ENCODE measurements at places on chromosomes 12 and 14.

DNA sequence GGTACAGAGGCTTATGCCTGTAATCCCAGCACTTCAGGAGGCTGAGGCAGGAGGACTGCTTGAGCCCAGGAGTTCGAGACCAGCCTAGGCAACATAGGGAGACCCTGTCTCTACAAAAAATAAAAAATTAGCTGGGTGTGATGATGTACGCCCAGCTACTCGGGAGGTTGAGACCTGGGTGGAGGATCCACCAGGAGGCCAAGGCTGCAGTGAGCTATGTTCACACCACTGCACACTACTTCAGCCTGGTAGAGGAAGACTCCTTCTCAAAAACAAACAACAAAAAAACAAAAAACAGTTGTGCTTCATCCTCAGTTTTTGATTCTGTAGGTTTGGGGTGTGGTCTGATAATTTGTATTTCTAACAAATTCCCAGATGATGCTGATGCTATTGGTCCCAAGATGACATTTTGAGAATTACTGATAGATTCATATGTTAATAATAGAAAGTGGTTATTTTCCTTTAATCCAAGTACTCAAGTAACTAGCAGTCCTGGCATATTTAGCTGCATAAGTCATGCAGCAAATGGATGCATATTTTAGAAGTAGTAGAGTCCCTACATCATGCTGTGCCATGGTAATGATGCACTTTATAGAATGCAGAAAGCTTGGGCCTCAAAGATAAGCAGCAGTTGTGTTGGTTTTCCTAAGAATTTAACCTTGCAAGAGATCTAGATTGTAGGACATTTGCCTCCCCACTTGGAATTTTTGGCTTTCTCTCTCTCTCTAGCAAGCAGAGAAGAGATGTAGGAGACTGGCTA, 76.1 kb upstream of the PAWR start:
- DNase-seq = no peak

DNA sequence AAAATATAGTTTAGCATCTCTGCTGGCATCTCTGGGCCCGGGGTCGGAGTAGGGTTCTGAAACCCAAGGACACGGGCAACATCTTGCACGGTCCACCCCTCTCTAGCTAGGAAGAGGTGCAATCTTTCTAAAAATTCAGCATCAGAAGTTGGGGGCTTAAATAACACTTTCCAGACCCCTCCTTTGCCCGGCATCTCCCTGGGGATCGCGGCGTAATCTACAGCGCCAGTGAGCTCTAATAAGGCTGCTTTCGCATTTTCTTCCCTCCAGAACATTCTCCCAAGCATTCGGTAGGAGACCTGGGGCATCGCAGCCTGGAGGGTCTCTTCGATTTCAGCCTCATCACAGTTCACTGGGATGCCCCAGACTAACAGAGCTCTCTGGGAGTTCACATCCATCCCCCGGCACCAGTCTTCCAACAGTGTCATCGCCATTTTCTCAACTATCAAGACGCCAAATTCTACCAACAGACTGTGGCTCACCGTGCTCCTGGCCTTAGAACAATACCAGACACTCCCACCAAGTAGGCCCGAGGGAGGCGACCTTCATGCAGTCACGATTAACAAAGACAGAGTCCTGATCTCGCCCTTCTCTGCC, 880 bp downstream of the PNMA1 start:
- DNase-seq = no peak

- DNase-seq = no peak
Measured at GRCh38 chr12:60197589-60197988, 601.8 kb downstream of the SLC16A7 start.

DNA sequence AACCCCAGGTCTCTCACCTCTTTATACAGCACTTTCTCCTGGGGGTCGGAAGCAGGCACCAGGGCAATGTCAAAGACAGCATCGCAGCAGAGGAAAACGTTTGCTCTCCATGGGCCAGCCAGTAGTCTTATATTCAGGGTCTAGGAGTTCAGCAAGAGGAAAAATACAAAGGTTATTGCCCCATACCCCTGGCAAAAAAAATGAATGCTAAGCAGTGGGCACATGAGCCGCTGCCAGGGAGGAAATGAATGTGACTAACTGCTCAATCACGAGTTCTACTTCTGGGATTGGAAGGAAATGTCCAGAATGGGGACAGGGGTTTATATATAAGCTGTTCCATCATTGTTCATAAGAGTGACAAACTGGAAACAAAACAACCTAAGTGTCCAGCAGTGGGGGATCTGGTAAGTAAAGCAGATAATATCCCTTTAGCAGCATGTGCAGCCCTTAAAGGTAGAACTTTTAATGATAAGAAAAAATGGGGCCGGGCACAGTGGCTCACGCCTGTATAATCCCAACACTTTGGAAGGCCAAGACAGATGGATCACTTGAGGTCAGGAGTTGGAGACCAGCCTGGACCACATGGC, 53.8 kb downstream of the PHETA1 start:
- no peak for DNase-seq

GRCh38 chr14:88614218-88614907, 51.5 kb downstream of the ZC3H14 start:
- no peak for DNase-seq

DNA sequence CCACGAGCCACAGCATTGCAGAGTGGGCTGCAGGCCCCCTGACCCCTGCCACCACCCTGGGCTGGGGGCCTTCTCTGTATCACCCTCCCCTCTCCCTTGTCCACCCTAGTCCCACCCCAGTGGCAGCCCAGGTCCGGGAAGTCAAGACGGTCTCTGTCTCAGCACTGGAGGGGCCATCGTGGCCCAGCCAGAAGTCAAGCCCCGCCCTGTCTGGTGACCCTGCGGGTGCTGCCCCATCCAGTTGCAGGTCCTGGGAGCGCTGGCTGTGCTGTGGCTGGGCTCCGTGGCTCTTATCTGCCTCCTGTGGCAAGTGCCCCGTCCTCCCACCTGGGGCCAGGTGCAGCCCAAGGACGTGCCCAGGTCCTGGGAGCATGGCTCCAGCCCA, 2.7 kb downstream of the PLD4 start:
- DNase-seq = no peak

DNA sequence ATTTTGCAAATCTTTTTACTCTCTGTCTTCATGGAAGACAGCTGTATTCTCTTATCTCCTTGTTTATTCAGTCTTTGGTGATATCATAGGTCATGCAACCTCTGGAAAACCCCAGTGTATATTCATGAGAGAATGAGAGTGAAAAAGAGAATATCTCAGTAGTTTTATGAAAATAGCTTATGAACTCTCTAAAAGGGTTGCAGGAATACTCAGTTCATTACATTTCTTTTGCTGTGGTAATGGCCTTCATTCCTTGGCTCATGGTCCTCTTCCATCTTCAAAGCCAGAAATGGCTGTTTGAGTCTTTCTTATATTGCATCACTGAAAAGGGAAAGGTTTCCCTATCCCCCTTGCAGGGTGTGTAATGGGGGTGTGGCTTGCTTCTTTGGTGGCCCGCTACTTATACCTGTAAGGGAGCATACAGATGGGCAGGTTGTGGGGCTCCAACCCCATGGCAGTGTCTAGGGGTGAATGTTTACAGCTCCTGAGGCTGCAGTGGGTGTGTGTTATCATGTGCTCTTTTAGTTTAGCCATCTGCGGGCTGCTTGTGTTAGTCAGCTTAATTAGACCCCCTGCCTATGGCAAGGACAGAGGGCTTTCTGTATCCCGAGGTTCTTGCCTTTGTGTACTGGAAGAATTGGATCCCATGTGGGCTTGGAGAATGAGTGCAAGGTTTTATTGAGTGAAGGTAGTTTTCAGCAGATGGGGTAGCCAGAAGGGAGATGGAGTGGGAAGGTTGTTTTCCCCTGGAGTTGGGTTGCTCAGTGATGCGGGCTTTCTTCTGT, 150.2 kb downstream of the CCDC91 start:
- DNase-seq = no peak

DNA sequence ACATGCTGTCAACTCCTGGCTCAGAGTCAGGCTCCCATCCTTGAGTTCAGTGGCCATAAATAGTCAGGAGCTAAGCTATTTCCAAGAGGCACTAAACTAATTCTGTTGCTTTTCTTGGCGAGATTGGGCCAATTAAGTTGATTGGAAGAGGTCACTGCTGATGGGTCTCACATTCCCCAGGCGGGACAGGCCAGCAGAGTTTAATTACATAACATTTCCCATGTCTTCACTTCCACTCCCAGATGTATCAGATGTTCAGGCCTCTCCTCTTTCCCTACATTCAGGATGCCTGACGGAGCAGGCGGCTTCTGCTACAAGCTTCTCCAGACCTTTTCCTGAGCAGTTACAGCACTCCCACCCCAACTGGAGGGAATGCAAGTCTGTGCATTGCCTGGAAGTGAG, 5.3 kb downstream of the NTF3 start:
- DNase-seq = no peak

DNA sequence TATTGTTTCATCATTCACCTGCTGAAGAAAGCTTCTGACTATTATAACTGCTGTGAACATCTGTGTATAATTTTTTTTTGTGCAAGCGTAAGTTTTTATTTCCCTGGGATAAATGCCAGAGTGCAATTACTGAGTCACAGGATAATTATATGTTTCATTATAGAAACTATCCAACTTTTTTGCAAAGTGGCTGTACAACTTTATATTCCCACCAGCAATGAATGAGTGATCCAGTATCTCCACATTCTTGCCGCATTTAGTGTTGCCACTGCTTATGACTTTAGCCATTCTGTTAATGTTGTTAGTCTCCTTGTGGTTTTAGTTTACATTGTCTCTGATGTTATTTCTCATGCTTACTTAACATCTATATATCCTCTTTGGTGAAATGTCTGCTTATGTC, 88.1 kb upstream of the CCDC175 start:
- no peak for DNase-seq

- DNase-seq = no peak
Measured at GRCh38 chr12:127885954-127886750, 380.8 kb upstream of the TMEM132C start.

GRCh38 chr14:96217376-96217913, 12.8 kb downstream of the BDKRB2 start:
- DNase-seq = no peak

GRCh38 chr12:4270831-4271716, 2.5 kb upstream of the CCND2 start:
- DNase-seq = no peak

DNA sequence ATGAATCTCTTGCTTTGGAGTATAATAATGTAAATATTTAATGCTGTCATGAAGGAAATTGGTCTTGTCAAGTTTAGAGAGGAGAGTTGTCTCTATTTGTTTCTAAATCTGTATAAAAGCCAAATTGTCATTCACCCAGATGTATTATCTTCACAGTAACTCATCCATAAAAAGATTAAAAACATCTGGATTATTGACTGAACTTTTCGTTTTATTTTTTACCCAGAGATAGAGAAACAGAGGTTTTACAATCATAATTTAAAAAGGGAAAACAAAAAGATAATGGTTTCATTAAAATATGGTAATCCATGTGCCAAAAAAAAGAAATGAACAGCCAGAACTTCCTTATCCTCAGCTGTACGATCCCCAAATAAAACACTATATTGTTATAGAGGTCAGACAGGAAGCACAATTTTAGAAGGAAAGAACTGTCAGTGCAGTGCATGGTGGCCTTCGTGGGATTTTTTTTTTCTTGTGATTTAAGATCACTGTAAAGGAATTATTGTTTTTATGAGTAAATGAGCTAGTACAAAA, 125.9 kb downstream of the ACSS3 start:
- no peak for DNase-seq

DNA sequence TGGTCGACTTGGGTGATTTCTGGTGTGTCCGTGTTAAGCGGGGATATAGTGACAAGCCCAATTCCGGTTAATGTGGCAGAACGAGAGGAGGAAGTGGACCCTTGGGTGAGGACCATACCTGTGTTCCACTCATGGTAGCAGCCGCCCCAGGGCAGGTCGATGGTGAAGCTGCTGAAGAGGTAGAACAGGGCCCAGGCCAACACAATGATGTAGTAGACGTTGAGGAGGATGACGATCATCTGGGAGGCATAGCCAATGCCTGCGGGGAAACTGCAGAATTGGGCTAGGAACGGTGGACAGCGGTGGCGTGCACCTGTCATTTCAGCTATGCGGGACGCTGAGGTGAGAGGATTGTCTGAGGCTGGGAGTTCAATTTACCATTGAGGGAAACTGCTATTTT, 20.1 kb downstream of the SLC6A13 start:
- DNase-seq = no peak

- DNase-seq = no peak
Measured at GRCh38 chr12:59365133-59365532, 230.7 kb upstream of the SLC16A7 start.

DNA sequence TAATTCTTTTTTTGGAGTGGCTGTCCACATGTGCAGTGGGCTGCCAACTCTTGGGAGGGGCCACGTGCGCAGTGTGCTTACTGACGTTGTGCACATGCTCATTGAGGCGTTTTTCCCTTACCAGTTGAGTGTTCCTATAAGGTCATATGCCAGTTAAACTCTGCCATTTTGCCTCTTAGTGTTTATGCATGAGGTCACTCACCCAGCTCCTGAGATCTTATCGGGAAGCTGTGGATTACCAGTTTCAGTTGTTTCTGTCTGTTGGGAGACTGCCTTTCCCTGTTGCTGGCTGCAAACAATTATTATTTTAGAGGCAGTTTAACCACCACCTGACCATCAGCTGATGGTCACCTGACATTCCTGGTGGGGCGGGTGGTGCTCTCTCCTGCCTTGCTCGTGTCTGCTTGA, 16.1 kb upstream of the KIF21A start:
- no peak for DNase-seq

- DNase-seq = no peak
Measured at GRCh38 chr12:65817866-65818265, 6.4 kb upstream of the HMGA2 start.

DNA sequence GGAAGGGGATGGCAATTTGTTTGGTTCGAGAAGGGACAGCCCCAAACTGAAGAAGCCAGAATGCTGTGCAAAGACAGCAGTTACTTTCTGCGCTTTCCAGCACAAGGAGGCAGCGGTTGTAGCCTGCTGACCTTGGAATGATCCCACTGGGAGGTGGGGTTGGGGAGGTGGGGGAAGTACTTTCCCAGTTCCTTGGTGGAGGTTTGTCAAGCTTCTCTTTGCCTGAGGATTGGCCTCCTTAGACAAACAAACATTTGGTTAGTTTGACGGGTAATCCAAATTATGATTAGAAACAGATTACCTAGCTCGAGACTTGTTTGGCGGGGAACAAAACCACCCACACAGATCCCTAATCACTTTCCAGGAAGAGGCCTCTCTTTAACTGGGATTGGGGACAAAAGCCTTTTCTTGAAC, 79.1 kb upstream of the EGLN3 start:
- DNase-seq = no peak
